ENCODE measurements at places on chromosomes 5 and 9. TPM values are rescaled to one million over a fixed set of nuclear protein-coding genes. Genes with fewer than 3 reads are reported as not detected.

DNA sequence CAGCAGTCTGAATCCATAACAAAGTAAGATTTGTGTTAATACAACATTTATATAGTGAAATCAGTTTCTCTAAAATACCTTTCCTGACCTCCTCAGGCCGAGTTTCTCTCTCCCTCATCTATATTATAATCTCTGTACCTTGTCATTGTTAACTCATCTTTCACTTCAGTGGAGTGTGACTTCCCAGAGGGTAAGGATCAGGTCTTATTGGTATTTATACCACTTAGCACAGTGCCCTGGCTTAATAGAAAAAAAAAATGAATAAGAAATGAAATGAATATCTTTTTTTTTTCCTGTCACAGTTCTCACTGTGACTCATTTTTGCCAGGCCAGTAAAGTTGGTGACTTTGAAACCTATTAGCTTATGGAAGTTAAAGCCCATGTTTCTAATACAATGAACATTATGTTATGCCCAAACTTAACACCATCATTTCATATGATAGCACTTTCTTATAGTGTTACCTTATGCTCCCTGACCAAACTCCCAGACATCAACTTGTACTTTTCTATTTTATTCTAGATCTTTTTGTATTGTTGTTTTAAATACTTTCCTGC, 90.1 kb downstream of the NR3C1 start:
- H3K27me3 ChIP-seq, result no peaks in the 10 kb centered on the region
- H3K4me1 ChIP-seq, result peaks cover 57% of the 10 kb centered on the region
- DNase-seq, result no peak
- H3K4me3 ChIP-seq, result no peak overlapping the region
- peaks cover 53% of the 10 kb centered on the region for H3K36me3 ChIP-seq
- H3K27ac ChIP-seq, result peak overlapping the region; percentile 72

The F2RL2 gene
- total RNA-seq, result not detected

- DNase-seq, result no peak
- no peaks in the 10 kb centered on the region for H3K27me3 ChIP-seq
- H3K4me3 ChIP-seq, result peak overlapping the region; percentile 72
- peaks cover 78% of the 10 kb centered on the region for H3K4me1 ChIP-seq
- H3K36me3 ChIP-seq, result peaks cover 16% of the 10 kb centered on the region
Measured at GRCh38 chr9:73154722-73155121, 3.1 kb downstream of the ANXA1 start.

DNA sequence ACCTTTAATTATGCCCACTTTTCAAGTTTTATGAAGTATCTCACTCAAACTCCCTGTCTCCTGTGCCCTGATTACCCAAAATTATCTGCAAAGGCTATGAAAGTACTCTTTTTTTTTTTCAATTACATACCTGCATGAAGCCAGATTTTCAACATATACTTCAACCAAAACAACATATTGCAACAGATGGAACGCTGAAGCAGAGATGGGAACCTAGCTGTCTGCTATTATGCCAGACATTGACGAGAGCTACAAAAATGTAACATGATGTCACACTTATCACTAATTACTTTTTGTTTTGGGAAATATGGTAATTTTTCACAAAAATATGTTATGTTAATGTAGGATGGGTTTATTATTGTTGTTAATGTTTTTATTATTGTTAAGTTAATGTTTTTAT, 86.5 kb upstream of the SLC1A3 start:
- H3K36me3 ChIP-seq, result no peaks in the 10 kb centered on the region
- H3K27me3 ChIP-seq, result no peaks in the 10 kb centered on the region
- H3K27ac ChIP-seq, result no peak overlapping the region
- H3K4me3 ChIP-seq, result no peak overlapping the region
- DNase-seq, result no peak

The ARL14EPL gene
- not detected for total RNA-seq

The GLDC gene
- total RNA-seq, result 0.68 TPM

The FSTL4 gene
- 0.10 TPM for total RNA-seq

- no peak overlapping the region for H3K27ac ChIP-seq
- H3K27me3 ChIP-seq, result no peaks in the 10 kb centered on the region
- H3K36me3 ChIP-seq, result no peaks in the 10 kb centered on the region
- H3K4me1 ChIP-seq, result peaks cover 18% of the 10 kb centered on the region
- H3K4me3 ChIP-seq, result no peak overlapping the region
Measured at GRCh38 chr5:76273206-76273885, 129.7 kb upstream of the IQGAP2 start.

- H3K27ac ChIP-seq, result no peak overlapping the region
- H3K4me1 ChIP-seq, result peaks cover 8% of the 10 kb centered on the region
- H3K4me3 ChIP-seq, result peak overlapping the region; percentile 76
- DNase-seq, result no peak
- H3K36me3 ChIP-seq, result no peaks in the 10 kb centered on the region
Measured at GRCh38 chr5:14142202-14142826, 828 bp upstream of the TRIO start.

DNA sequence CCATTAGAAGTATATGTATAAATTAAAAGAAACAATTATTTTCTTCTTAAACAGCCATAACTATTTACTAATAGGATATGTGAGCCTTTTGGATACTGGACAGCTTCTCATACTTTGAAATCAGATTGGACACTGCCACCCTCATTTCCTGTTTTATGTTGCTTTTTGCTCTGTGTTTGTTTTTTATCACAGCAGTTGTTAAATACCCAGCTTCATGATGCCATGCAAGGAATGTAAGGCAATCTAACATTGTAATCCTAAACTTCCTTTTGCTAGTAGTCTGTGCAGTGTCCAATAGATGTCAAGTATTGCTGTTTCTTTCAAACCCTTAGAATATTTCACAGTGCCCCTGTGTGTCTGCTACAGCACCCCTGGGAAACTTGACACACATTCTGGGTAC, 56.2 kb downstream of the CNTLN start:
- no peak overlapping the region for H3K4me3 ChIP-seq
- no peaks in the 10 kb centered on the region for H3K27me3 ChIP-seq
- no peaks in the 10 kb centered on the region for H3K36me3 ChIP-seq
- H3K27ac ChIP-seq, result no peak overlapping the region
- DNase-seq, result no peak

GRCh38 chr9:35649431-35650340, 1.0 kb downstream of the SIT1 start:
- H3K27me3 ChIP-seq, result no peaks in the 10 kb centered on the region
- peak; percentile 39 for DNase-seq
- peaks cover 48% of the 10 kb centered on the region for H3K4me1 ChIP-seq
- H3K36me3 ChIP-seq, result peaks cover 14% of the 10 kb centered on the region
- peak overlapping the region; percentile 93 for H3K27ac ChIP-seq

DNA sequence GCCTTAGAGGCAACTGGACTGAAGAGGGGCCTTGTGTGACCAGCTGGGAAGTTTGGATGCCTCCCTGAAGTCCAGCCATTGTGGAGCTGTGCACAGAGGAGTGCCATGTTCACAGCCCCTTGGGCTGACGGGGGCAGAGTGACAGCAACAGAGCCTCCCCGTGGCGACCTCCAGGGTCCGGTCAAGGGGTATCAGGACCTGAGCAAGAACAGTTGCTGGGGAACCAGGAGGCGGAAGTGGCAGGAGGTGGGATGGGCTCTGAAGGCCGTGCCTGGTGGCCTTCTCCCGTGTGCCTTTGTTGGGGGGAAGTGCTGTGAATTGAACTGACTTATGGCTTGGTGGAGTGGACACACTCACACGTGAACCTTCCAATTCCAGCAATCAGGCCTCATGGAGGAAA, 14.0 kb downstream of the BNIP1 start:
- no peak for DNase-seq
- H3K27me3 ChIP-seq, result no peaks in the 10 kb centered on the region
- H3K27ac ChIP-seq, result no peak overlapping the region
- peaks cover 14% of the 10 kb centered on the region for H3K36me3 ChIP-seq
- no peak overlapping the region for H3K4me3 ChIP-seq
- H3K4me1 ChIP-seq, result no peaks in the 10 kb centered on the region

DNA sequence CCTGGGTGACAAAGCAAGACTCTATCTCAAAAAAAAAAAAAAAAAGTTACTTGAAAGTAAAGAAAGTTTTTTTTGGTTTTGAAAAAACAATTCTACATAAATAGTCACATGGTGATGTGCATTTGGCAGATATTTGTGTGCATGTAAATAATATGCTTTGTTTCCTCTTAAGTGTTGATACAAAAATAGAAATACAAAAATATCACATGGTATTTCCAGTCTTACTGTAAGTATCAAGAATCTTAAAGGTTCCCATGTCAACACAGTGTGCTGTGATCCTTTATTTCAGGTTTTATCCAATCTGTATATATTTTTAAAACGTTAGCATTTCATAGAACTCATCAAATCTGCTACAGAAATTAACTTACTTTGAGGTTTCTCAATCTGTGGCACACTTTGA, 521.9 kb downstream of the TLE4 start:
- H3K27me3 ChIP-seq, result peaks cover 18% of the 10 kb centered on the region
- H3K36me3 ChIP-seq, result peaks cover 4% of the 10 kb centered on the region
- no peak for DNase-seq
- peaks cover 22% of the 10 kb centered on the region for H3K4me1 ChIP-seq
- H3K27ac ChIP-seq, result no peak overlapping the region
- H3K4me3 ChIP-seq, result no peak overlapping the region

DNA sequence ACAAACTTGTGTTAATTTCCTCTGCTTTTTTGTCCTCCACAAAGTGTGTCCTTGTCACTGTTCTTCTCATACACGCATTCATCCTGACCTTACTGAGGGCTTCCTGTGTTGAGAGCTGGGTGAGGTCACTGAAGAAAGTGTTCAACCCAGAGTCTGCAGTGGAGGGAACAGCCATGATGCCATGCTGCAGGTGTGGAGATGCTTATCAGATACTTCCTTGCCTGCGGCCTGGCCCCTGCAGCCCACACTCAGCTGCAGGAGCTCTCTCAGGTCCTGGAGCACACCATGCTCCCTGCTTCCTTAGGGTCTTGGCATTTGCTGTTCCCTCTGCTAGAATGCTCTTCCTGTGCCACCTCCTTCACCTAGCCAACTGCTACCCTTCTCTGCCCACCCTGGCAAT, 108.1 kb upstream of the SPRY4 start:
- H3K27ac ChIP-seq, result peak overlapping the region; percentile 85
- peaks cover 21% of the 10 kb centered on the region for H3K4me1 ChIP-seq
- DNase-seq, result peak; percentile 18
- no peaks in the 10 kb centered on the region for H3K27me3 ChIP-seq
- H3K4me3 ChIP-seq, result peak overlapping the region; percentile 19

GRCh38 chr5:156366521-156366920, 39.6 kb downstream of the SGCD start:
- peaks cover 7% of the 10 kb centered on the region for H3K27me3 ChIP-seq
- H3K4me3 ChIP-seq, result no peak overlapping the region
- H3K27ac ChIP-seq, result no peak overlapping the region
- no peaks in the 10 kb centered on the region for H3K36me3 ChIP-seq

GRCh38 chr9:34443976-34444375, 14.4 kb downstream of the FAM219A start:
- no peak for DNase-seq
- no peak overlapping the region for H3K4me3 ChIP-seq
- no peaks in the 10 kb centered on the region for H3K36me3 ChIP-seq
- H3K27ac ChIP-seq, result no peak overlapping the region
- no peaks in the 10 kb centered on the region for H3K27me3 ChIP-seq

The FST gene
- total RNA-seq, result 0.22 TPM

The TYRP1 gene
- total RNA-seq, result not detected

The PKN3 gene
- 7.2 TPM for total RNA-seq

- DNase-seq, result peak; percentile 51
- H3K27ac ChIP-seq, result peak overlapping the region; percentile 58
- peaks cover 60% of the 10 kb centered on the region for H3K27me3 ChIP-seq
- peaks cover 3% of the 10 kb centered on the region for H3K36me3 ChIP-seq
Measured at GRCh38 chr5:17216176-17216973, 1.1 kb upstream of the BASP1 start.

- DNase-seq, result no peak
- no peaks in the 10 kb centered on the region for H3K27me3 ChIP-seq
- H3K4me3 ChIP-seq, result no peak overlapping the region
- peaks cover 13% of the 10 kb centered on the region for H3K4me1 ChIP-seq
- no peak overlapping the region for H3K27ac ChIP-seq
- H3K36me3 ChIP-seq, result no peaks in the 10 kb centered on the region
Measured at GRCh38 chr9:81116340-81117137, 572.8 kb downstream of the TLE1 start.

GRCh38 chr5:140869555-140869886, 764 bp downstream of the PCDHA11 start:
- no peaks in the 10 kb centered on the region for H3K4me1 ChIP-seq
- peaks cover 44% of the 10 kb centered on the region for H3K27me3 ChIP-seq
- no peak overlapping the region for H3K4me3 ChIP-seq
- DNase-seq, result no peak
- peaks cover 4% of the 10 kb centered on the region for H3K36me3 ChIP-seq

GRCh38 chr5:178206166-178207101, 2.1 kb downstream of the HNRNPAB start:
- peaks cover 56% of the 10 kb centered on the region for H3K4me1 ChIP-seq
- peaks cover 56% of the 10 kb centered on the region for H3K36me3 ChIP-seq
- H3K27ac ChIP-seq, result peak overlapping the region; percentile 84
- DNase-seq, result no peak

GRCh38 chr5:133525126-133525525, 87.2 kb downstream of the FSTL4 start:
- H3K4me1 ChIP-seq, result no peaks in the 10 kb centered on the region
- H3K27ac ChIP-seq, result no peak overlapping the region
- no peak for DNase-seq
- H3K27me3 ChIP-seq, result peaks cover 4% of the 10 kb centered on the region
- H3K36me3 ChIP-seq, result no peaks in the 10 kb centered on the region

The RANBP3L gene
- total RNA-seq, result 0.10 TPM

Measured in activated naive CD8-positive, alpha-beta T cell treated with anti-CD3 and anti-CD28 coated beads for 36 hours (primary cell).